Effector CD4-positive, alpha-beta T cell (primary cell): ENCODE measurements at places on chromosomes 7 and 10.
A peak's percentile ranks its signal among the peaks of the same experiment; 100 is the strongest.

DNA sequence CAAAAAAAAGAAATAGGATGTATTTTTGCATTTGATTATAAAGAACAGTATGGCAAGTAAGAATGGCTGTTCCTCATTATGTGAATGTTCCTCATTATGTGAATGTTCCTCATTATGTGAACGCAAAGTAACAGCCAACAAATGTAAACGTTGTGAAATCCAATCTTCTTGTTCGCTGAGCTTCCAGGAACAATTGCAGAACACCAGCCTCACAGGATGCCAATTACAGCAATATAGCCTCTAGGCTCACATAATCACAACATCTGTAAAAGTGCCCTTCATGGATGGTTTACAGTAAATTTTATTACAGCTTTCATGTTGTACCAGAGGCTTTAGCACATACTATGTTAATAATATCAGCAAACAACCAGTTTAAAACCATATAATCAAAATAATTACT is 71.6 kb downstream of the THSD7A start:
- DNase-seq, result no peak

DNA sequence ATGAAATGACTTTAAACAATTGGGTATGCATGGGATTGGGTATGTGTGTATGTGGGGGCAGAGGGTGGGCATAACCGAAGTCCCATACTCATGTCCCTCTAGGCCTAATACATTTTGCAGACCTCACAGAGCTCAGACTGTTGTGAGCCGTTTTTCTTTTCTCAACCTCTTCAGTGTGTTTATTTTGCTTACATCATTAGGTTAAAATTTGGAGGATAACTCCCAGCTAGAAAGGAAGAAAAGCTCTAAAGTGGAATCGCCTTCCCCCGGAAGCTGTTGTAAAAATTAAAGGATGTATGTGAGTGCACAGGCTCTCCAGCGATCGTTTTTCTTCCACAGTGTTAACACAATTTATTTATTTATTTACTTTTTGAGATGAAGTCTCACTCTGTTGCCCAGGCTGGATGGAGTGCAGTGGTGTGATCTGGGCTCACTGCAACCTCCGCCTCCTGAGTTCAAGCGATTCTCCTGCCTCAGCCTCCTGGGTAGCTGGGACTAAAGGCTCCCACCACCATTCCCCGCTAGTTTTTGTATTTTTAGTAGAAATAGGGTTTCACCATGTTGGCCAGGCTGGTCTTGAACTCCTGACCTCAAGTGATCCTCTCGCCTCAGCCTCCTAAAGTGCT is 1.5 kb upstream of the H2AZ2 start:
- DNase-seq, result no peak

- DNase-seq, result no peak
Measured at GRCh38 chr10:36612436-36612835, 513.0 kb upstream of the ANKRD30A start.

DNA sequence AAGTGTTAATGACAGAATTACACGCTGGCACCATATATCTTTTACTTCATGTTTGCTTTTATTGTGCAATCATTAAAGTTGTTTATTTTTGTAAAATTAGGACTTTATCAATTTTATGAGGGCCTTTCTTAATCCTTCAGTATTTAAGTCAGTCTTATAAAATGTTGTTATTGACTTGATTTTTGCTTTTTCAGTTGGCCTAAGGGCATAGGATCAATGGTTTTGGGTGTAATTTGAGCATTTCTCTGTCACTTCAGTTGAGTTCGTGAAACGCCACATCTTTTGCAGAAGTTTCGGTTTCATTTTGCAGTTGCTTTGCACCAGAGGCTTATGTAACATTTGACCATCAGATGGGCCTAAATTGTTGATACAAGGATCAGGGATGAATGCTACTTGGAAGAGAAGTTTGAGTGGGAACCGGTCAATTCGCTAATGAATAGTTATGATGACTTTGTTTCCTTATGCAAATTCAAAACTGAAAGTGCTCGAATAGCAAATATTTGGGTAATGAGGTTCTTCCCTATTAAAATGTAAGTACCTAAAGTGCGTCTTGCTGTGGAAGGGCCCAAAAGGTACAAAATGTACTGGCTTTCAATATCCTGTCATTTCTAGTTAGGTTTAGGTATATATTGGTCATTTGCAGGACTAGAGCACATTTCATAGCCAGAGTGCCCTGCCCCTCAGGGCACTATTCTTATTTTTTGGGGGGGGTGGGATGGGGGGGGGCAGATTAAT is 340.9 kb downstream of the LRMDA start:
- DNase-seq, result no peak

DNA sequence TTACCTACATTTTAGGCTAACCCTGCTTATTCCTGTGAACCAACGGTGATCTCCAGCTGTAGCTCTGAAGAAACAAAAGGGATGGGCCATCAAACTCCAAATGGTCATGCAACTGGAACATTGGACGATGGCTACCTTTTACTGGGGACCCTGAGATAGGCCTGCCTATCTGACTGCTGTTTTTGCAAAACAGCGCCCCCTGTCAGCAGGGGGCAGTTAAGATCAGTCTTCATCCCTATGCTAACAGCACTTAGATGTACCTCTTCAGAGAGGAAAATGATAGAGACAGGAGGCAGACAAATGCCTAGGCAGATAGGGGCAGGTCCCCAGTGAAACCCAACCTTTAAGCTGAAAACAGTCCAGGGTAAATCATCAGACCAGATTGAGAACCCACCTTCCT is 1085.4 kb upstream of the SORCS1 start:
- no peak for DNase-seq

DNA sequence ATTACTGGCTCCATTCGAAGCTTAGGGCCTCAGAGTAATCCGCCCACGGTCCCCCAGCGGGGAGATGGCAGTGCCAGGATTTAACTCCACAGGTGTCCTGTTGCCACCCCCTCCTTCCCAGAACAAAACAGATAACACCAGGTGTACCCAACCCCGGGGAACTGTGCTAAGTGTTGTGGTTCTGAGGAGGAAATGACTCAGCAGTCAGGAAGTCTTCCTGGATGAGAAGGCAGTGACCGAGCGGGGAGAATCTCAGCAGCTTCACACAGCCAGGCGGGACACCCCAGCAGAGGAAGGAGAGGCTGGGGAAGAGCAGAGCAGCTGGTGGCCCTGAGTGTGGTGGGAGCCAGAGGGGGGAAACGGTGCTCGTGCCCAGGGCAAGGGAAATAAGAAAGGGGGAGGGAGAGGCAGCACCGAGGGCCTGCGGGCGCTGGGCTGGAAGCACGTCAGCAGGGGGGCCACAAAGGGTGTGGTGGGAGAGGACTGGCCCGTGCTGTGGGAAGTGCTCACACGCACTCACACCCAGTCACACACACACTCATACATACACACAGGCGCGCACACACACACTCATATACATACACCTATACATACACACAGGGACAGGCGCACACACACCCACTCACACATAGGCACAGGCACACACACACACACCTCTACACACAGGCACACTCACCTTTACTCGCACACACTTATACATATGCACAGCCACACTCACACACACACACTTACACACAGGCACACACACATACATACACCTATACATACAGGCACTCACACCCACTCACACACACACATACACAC is 59.8 kb upstream of the CHST15 start:
- peak; percentile 8 for DNase-seq

DNA sequence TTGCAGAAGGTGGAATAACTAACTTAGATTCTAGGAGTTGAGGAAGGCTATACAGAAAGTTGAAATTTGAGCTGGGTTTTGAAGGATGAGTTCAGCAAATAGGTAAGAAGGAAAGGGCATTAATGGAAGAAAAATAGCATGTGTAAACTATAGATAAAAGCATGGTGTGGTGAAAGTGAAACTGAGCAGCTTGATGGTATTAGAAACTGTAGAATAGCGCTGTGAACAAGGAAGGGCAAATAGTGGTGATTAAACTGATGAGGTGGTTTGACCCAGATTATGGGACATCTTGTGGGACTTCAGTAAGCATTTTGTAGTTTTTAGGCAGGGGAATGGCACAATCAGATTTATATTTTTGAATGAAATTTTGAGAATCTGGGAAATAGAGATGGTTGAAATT is 90.5 kb downstream of the EXOC6 start:
- no peak for DNase-seq

DNA sequence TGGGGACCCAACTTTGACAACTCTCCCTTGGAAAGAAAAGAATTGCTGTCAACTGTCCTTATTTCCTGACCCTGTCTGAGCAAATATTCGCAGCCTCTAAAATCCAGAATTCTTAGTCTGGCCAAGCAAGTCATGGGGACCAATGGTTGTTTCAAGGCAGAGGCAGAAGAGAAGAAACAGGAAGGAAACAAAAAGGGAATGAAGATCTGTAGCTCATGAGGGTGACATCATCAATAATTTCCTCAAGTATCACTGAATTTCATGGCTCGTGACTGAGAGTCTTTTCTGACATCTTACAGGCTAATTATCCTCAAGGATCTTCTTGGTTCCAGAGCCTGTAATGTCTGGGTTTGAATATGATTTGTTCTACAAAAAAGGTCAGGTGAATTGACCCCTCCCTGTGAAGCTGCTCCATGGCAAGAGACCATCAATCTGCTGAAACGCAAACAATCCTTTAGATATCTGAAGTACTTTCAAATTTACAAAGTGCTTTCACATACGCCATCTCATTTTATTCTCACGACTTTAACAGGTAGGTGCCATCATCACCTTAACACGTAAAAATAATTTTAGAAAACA is 5.8 kb downstream of the CDK6 start:
- no peak for DNase-seq

GRCh38 chr7:1951159-1951536 is 281.1 kb downstream of the ELFN1 start:
- no peak for DNase-seq

- no peak for DNase-seq
Measured at GRCh38 chr7:144830811-144831210, 5.0 kb downstream of the TPK1 start.

DNA sequence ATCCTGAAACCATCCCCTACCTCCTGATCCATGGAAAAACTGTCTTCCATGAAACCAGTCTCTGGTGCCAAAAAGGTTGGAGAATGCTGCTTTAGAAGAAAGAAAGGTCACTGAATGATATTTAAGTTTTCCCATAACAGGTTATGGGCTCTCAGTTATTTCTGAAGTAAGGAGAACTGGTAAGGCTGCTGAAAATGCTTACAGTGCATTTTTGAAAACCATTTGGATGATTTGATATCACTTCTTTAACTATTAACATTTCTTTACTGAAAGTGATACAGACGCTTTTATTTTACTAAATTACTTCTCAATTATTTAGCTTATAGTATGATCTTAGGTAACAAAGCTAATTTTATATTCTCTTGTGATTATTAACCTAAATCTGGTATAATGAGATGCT is 1094.4 kb upstream of the C7orf33 start:
- DNase-seq, result no peak

GRCh38 chr7:94632338-94633013 is 23.5 kb downstream of the SGCE start:
- DNase-seq, result no peak

- no peak for DNase-seq
Measured at GRCh38 chr7:19146699-19147098, 1.5 kb upstream of the FERD3L start.

DNA sequence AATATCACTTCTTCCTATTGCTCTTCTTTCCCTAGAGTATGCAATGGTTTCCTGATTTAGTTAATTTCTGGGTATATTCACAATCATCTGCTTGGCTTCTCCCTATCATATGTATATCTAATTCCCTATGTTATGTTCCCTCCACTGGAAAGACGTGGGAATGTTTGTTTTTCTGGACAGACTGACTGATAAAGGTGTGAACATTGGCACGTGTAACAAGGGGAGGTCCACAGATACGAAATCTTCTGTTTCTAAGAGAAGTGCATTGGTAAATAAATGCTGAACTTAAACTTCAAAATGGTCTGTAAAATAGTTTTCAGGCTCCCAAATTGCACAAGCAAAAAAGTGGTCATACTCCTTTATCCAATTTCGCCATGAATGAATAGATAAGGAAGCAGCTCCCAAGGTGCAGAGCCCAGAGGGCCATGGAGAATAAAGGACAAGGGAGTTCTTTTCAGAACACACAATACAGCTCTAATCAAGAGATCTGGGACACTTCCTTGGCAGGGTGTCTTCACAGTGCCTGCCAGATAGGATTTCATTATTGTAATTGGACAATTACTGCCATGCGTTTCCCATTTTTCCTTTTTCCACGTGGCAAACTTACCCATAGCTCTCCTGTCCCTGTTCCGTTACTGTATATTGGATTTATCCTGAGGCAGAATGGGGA is 141.9 kb downstream of the RNF133 start:
- no peak for DNase-seq

DNA sequence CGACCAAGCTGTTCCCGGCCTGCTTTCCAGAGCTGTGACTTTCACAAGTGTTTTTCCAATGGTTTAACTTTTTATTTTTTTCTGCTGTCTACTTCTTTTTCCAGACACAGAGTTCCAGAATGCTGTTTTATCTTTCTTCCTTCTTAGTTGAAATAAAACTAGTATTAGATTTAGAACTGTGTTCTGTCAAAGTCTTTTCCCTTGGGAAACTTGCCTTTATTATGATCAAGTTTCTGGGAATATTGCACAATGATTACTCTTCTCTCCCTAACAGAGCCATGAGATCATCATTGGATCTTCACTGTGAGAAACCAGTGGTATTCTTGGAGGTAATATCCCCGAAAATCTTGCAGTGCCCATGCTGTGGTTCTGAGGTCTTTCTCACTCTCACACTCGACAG is 104.9 kb upstream of the KCND2 start:
- DNase-seq, result no peak

- DNase-seq, result no peak
Measured at GRCh38 chr10:27052656-27053055, 47.6 kb downstream of the ANKRD26 start.

GRCh38 chr7:34946486-34946885 is 90.8 kb downstream of the DPY19L1 start:
- DNase-seq, result no peak

GRCh38 chr10:92126100-92126650 is 164.7 kb downstream of the CPEB3 start:
- DNase-seq, result no peak
